Forelimb muscle (tissue), 1 donor: ENCODE measurements at places on chromosomes 13 and 19. TPM values are rescaled to one million over a fixed set of nuclear protein-coding genes. Genes with fewer than 3 reads are reported as not detected.

Gene PSPN
- polyA plus RNA-seq: 1.1 TPM

Gene TEX26
- not detected for polyA plus RNA-seq

Gene MRPS12
- polyA plus RNA-seq: 18.5 TPM

GRCh38 chr19:39236527-39236926 is 8.3 kb downstream of the IFNL3 start:
- no peak for DNase-seq

DNA sequence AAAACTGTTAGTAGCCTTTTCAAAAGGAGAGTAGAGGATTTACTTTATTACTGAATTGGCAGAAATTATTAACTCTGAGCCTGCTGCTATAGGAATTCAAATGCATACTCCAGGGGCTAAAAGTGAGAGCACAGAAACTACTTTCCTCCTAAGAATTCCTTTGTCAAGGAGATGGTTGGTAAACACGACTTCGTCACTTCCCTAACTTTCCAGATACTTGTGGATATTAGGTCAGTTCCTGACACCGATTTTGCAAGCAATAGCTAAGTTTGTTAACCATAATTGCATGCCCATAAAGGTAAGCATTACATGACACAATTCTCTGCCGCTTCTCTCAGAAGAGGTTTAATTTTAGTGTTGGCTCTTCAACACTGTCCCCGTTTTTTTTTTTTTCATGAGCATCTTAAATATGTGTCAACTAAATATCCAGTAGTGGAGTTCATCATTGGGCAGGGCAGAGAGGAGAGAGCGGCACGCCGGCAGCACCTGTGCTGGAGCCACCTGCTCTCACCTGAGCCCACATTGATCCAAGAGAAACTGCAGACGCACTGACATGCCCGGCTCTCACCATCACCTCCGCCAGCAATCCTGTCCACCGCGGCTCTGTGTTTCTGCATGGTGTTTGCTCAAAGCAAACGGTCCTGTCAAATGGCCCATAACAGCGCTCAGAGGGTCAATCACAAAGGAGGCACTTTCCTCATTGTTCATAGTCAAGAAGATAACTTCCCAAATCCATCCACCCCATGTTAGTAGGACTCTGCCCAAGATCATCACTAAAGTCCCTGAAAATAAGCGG is 2.6 kb downstream of the MED26 start:
- DNase-seq: no peak

Gene SMIM24
- polyA plus RNA-seq: 0.22 TPM

Gene LCP1
- polyA plus RNA-seq: 9.1 TPM

- no peak for DNase-seq
These were observed 7.6 kb upstream of the ERFL start for GRCh38 chr19:41935760-41936415.

GRCh38 chr13:23658929-23659541 is 88.8 kb downstream of the TNFRSF19 start:
- DNase-seq: no peak

DNA sequence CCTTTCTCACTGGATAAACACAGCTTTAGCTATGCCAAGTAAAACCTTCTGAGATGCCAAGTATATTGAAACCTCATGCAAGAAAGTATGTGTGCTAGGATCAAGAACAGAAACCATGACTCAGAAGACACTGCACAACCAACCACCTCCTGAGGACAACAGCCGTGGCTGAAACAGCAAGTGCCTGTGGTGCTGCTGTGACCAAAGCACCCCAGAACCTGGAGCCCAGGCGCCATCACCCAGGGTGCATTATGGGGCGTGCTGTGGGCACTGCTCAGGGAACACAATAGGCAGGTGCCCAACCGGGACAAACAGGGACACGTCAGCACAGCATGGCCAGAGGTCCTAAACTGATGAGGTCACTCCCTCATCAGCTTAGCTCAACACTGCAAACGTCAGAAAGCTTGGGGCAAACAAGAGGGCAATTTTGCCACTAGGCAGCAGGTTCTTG is 101.3 kb upstream of the SLC15A1 start:
- no peak for DNase-seq

DNA sequence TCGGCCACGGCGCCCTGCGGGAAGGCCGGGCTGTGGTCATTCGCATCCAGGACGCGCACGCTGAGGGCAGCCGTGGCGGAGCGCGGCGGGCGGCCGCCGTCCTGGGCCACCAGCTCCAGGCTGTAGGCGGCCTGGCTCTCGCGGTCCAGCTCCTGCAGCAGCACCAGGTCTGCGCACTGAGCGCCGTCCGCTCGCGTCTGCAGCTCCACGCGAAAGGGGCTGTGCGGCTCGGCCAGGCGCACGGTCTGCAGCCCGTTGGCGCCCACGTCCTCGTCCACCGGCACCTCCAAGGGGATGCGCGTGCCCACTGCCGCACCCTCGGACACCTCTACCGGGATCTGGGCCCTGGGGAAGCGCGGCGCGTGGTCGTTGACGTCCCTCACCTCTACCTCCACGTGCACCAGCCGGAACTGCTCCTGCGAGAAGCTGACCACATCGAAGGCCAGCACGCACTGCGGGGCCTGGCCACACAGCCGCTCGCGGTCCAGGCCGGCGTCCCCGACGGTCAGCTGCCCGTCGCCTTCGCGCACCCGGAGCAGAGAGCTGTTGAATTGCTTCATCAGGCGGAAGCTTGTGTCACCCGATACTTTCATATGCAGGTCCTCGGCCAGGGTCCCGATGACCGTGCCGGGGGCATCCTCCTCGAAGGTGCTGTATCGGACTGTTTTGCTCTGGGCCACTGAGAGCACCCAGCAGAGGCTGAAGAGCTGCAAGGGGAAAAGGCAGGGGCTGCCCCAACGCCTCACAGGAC is 583 bp downstream of the PCDH8 start:
- DNase-seq: no peak

DNA sequence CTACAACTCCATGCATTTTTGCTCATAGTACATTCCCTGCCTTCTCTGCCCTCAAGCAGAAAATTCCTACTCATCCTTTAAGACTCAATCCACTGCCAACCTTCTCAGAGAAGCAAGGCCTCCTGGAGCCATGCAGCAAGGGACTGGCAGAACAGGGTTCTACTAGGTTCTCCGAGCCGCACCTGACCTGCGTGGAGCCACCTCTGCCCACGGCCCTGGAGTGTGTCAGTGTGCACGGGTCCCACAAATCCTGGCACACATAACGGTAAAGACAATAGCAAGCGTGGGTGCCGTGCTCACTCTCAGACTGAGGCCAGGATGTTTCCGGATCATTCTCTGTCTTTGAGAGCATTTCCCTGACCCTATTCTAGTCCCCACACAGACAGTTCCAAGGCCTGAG is 30.0 kb downstream of the SOX1 start:
- no peak for DNase-seq

Gene STK11
- polyA plus RNA-seq: 50.5 TPM

Gene C3
- 3.4 TPM for polyA plus RNA-seq

Gene CGB8
- polyA plus RNA-seq: not detected

DNA sequence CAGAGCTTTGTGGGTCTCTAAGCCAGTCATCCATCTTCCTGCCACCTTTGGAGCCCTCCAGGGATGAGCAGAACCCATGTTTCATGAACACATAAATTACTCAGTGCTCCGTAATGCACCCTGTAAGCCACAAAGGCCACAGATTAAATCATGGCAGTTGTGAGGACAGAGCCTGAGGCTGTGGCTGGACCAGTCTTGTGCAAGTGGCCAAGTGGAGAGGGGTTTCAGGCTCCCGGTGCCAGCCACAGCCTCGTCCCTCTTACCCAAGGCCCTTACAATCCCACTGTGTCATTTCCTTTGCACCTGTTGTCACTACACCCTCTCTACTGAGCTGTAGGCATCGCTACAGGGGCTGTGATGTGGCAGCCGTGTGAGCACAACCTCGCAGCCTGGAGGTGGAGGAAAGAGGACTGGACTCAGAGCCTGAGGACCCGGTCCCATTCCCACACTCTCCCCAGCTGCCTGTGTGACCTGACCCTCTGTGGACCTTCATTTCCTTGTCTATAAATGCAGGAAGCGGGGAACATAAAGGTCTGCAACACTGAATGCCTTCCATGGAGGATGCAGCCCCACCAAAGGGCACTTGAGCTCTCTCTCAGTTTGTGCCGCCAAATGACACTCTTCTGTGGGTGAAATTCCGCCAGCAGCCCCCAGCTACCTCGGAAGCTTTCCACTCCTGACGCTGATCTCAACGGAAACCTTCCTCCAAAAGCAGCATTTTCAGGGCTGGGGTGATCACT is 792.0 kb downstream of the UQCRFS1 start:
- DNase-seq: no peak

Gene PTH2
- polyA plus RNA-seq: not detected

GRCh38 chr13:97434397-97435201 is 630 bp downstream of the RAP2A start:
- DNase-seq: no peak

Gene ZNF345
- polyA plus RNA-seq: 8.8 TPM

Gene PROZ
- not detected for polyA plus RNA-seq

DNA sequence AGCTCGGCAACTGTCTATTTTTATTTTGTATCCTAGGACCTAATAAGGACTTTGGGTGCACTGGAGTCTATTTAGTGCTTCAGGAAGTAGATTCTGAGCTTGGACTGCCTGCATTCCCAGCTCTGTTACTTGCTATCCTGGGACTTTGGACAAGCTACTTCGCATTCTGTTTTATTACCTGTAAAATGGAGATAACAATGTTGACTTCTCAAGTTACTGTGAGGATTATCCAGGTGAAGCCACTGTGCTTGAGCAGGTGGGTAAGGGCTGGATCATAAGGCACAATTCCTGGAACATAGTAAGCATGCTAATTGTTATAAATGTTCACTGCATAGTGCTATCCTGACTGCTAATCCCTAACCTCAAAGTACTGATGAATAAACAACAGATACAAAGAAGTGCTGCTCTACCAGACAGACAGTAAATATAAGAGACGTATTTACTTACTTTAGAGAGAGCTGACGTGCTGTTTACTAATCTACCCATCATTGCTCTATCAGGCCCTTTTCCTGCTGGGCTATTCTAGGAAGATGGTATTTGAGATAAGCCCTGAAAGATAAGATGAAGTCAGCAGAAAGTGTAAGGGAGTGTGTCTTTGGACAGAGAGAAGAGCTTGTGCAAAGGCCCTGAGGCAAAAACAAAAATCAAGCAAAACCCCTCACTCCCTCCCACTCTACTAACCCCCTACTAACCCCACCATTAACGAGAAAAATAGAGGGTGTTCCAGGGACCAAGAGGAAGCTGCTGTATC is 50.8 kb upstream of the FLT1 start:
- DNase-seq: no peak

DNA sequence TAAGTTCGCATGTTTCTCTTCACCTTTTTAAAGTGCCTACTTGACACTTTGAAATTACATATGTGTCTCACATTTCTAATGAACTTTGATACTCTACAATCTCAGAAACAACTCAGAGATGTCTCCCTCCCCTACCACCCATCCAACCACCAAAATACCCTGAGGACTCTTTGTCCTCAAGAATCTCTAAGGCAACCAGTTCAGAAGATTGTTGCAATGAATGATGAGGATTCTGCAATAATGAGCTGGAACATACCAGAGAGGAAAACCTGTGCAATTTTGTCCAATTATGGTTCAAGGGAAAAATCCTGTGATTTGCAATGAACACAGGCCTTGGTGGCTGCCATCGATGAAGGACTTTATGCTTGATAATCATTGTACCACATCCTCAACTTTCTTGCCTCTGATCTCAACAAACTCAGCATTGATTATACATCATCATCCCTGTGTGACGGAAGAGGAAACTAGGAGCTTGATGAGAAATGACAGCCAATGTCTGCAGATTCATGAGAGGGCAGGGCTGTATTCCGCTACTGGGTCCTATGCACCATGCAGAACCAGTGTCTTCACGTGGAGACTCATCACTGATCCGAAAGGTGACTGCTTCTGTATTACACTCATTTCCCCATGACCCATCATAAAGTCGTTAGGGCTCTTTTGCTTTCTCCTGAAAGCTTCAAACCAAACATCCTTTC is 1.1 kb downstream of the FPR1 start:
- DNase-seq: no peak

Gene NHLRC3
- 36.3 TPM for polyA plus RNA-seq

DNA sequence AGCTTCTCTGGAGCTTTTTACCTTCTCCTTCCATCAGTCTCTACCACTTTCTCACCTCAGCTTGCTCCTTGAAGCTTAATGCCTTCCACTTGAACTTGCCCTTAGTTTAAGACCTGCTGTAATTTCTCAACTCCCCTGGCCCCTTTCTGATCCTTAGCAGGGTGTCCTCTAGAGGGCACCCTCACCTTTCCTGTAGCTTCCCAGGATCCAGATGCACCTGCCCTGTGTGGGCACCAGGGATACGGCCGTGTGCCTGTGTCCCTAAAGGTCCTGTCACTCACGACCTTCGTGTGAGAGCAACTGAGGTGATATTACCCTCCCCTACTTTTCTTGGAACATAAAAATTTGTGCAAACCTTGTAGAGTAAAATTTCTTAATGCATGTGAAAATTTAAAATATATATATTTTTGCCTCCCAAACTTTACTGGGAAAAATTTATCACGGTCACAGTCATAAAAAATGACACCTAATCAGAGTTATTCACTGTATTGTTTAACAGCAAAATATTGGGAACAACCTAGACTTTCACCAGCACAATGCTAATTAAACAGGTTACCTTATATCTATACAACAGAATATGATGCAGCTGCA is 46.4 kb downstream of the PSG3 start:
- no peak for DNase-seq

GRCh38 chr19:2809387-2810140 is 10.1 kb upstream of the ZNF554 start:
- DNase-seq: no peak

- no peak for DNase-seq
These were observed 85.8 kb downstream of the RAB20 start for GRCh38 chr13:110475550-110476219.
